ENCODE measurements at places on chromosomes 11 and 22.

DNA sequence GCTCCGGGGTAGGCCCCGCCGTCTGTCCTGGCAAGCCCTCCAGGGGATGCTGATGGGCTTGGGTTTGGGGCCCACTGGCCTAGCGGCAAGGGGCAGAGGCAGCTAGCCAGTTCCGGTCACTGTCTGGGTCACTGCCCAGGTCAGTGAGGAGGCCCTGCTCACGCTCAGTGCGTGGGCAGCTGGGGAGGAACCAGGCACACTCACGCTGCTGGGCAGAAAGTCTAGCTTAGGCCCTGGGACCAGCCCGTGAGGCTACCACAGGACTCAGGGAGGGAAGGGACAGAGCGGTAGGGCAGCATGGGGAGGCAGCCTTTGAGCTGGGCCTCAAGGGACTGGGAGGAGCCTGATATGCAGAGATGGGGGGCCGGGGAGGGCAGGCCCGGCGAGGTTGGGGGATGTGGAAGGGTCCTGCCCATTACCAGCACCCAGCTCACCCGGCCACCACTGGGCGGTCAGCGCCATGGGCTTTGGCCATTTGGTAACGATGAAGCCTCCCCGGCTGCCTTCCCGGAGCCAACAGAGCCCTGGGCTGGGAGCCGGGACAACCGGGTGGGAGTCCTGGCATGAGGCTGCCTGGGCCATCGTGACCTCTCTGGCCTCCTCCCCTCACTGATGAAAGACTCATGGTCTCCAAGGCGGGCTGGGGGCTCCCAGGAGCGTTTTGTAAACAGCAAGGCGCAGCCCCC is 14.2 kb downstream of the SHISAL1 start:
- DNase-seq = no peak

DNA sequence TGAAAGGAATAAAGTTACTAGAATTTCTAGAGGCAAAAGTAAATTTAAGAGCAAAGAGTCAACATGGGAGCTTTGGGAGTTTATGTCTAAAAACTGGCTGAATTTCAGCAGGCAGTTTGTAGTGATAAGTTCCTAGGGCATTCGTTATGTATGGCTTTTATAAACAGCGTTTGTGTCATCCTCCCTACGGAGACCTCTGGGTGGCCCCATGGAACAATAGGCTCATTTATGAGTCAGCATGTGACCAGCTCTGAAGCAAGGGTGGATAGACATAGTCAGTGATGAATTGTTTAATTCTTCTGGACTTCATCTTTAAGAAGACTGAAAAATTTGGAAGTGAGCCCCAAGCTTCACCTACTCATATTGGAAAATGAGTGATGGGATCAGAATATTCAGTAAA is 37.1 kb downstream of the SVIP start:
- no peak for DNase-seq

DNA sequence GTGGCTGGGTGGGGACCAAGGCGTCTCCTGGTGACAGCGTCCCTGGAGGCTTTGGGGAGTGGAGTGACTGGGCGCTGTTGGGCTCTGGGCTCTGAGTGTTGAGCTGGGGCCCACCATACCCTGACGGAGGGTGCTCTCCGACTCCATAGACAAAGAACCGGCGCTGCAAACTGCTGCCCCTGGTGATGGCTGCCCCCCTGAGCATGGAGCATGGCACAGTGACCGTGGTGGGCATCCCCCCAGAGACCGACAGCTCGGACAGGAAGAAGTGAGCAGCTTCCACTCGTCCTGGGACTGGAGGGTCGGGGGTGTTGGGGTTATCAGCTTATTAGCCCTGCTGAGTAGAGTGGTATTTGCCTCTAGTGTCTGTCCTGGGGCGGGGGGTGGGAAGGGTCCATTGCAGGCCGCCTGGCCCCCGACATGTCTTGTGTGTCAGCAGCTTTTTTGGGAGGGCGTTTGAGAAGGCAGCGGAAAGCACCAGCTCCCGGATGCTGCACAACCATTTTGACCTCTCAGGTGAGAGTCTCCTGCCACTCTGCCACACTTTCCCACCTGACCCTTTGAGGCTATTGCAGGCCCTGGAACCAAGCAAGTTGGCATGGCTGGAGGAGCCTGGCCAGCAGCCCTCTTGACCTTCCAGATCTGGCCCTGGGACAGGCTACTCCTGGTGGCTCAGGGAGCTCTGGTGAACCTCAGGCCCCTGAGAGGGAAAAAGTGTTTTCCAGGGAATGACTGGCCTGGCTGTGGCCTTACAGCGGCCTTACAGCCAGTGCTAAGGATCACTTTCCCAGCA is 7.6 kb downstream of the CLDN5 start:
- DNase-seq = no peak

GRCh38 chr11:72321381-72321996 is 77.5 kb upstream of the PHOX2A start:
- DNase-seq = no peak

- no peak for DNase-seq
These were observed 10.6 kb downstream of the MUC5B start for GRCh38 chr11:1233351-1234053.

DNA sequence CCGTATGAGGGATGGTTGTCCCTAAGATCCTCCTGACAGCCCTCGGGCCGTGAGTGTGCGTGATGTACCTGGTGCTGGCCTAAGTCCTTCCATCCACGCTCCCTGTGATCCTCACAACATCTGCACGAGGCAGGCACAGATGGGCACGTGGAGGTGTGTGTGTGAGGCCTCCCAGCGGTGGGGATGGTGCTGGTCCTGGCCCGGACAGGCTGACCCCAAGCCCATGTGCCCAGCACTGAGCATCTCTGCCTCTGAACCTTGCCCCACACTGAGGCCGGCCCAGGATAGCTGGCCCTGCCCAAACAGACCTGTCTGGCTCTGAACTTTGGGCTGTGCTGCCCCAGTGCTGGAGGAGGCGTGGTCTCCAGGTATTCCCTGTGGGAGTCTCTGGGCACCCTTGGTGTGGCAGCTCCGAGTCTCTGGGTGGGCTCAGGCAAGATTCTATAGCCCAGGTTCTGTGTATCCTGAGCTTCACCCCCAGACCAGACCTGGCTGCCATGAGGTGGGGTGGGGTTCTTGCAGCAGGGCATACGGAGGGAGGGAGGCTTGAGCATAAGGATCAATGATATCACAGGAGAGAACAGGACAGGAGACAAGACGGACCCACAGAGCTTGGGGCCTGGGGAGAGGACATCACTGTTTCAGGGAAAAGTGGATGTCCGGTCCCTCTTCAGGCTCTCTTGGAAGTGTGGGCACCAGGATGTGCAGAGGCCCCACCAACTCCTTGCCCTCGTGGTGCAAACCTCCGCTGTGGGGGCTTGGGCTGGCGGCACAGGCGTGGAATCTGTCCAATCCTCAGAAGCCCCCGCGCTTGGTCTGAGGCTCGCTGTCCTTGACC is 881.8 kb downstream of the BRD1 start:
- no peak for DNase-seq

DNA sequence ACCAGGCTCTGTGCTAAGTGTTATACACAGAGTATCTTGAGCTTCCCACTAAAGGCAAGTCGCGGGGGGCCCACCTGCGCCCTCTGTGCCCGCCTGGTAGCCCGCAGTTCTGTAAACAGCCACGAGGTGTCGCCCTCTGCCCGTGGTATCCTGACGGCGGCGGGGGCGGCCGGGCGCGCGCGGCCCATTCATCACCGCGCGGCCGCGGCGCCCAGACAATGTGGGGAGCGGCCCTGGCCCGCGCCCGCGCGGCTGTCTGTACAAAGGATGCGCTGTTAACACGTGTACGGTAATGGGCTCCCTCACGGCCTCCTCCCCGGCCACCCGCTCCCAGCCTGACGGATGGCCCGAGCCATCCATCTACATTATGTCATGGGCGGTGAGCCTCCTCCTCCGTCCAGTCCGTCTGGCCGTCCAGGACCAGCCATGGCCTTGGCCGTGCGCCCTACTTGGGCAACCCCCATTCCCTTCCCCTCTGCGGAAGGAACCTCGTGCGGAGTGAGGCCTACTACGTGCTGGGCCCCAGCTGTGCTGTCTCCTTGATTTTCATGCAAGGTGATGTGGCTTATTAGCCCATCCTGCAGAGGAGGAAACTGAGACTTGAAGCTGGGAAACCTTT is 99.4 kb downstream of the MIAT start:
- DNase-seq = no peak

DNA sequence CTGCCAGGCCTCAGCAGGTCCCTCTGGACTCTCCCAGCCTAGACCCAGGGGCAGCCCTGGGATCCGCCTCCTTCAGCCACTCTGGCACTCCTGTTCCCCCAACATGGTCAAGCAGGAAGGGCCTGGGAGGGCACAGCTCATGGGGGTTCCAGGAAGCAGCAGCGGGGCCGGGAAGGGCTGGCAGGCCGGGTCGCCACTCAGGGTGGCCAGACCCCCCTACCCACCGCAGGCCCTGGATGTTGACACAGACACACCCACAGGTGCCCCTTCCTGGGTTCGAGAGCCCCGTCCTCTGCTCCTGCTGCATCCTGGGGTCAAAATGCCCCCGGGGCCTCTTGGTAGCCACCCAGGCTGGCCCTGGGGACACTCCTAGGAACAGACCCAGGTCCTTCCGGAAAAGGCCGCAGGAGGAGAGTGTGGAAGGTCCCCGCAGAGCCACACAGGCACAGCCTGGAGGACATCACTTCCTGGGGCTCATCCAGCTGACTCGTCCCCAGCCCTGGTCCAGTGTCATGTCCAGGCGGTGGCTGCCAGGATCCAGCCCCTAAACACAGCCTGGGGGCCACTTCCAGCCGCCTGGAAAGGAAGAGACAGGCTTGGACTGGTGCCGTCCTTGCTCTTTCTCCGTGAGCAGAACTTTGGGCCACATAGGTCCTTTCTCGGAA is 6.8 kb upstream of the PIM3 start:
- DNase-seq = no peak

GRCh38 chr11:17157761-17158160 is 50.0 kb downstream of the PIK3C2A start:
- no peak for DNase-seq

- DNase-seq = no peak
These were observed 57.2 kb downstream of the PPFIBP2 start for GRCh38 chr11:7570938-7571521.

DNA sequence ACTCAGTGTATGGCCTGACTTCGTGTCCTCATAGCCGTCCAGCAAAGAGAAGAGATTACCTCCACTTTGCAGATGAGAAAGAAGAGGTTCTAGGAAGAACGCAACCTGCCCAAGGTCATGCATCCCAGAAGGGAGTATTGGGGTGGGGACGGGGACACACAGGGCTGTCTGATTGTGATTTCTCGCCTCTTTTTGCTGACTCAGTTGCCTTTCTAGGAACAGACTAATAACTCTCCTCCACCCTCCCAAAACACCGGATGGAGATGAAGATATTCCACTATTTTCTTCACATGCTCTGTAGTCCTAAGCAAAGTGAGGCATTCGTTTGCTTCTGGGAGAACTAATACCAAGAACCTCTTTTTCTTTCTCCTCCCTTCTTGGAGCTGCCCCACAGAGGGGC is 529.3 kb downstream of the MIAT start:
- DNase-seq = no peak

All from stimulated activated CD4-positive, alpha-beta T cell treated with anti-CD3 and anti-CD28 coated beads, Interleukin-12 subunit alpha, Interleukin-12 subunit beta, amount 100 ng/mL, for 24 hours (primary cell).